ENCODE measurements at places on chromosomes 3 and 15. TPM values are rescaled to one million over a fixed set of nuclear protein-coding genes. Genes with fewer than 3 reads are reported as not detected.
A peak's percentile ranks its signal among the peaks of the same experiment; 100 is the strongest.

Gene NUP210
- 2.8 TPM for total RNA-seq

Gene HIGD2B
- total RNA-seq = not detected

Gene ACTR8
- 18.9 TPM for total RNA-seq

Gene SMCO1
- not detected for total RNA-seq

Gene DNAJA4
- 20.2 TPM for total RNA-seq

Gene SLC28A2
- total RNA-seq = not detected

Gene RGMA
- total RNA-seq = 50.3 TPM

DNA sequence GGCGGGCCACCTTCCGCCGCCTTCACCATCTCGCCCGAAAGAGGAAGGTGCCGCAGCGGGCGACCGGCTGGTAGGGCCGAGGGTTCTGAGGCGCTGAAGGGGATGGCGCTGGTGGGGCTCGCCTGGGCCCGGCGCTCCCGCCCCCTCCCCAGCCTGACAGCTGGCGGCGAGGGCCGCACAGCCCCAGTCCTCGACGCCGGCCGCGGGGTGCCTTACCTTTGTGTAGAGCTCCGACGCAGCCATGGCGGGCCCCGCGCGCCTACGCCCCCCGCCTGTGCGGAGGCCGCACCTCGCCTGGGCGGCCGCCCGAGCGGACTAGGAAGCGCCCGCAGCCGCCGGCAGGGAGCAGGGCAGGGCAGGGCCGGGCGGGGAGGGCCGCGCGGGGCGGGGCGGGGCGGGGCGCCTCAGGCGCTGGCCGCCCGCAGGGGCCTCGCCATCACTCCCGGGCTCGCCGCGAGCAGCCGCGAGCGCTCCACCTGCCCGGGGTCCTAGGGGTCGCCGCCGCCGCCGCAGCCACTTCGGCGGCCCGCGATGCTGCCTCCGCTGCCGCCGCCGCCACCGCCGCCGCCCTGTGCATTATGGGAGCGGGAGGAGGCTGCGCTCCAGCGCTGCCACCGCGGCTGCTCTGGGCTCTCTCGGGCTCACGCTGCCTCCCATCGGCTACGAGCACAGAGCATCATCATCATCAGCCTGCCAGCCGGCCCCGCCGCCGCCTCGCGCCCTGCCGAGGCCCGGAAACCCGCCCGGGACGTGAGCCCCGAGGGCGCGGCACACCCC is at the start of gene MYO5A:
Gene MYO5A (minus strand): TSS at position 317 of the 777 bp plus-strand sequence. CDS start 74 bp downstream, at position 243.
- peak; percentile 89 for DNase-seq

- no peak for DNase-seq
Observed at GRCh38 chr3:11726146-11726545, 82.4 kb upstream of the VGLL4 start.

DNA sequence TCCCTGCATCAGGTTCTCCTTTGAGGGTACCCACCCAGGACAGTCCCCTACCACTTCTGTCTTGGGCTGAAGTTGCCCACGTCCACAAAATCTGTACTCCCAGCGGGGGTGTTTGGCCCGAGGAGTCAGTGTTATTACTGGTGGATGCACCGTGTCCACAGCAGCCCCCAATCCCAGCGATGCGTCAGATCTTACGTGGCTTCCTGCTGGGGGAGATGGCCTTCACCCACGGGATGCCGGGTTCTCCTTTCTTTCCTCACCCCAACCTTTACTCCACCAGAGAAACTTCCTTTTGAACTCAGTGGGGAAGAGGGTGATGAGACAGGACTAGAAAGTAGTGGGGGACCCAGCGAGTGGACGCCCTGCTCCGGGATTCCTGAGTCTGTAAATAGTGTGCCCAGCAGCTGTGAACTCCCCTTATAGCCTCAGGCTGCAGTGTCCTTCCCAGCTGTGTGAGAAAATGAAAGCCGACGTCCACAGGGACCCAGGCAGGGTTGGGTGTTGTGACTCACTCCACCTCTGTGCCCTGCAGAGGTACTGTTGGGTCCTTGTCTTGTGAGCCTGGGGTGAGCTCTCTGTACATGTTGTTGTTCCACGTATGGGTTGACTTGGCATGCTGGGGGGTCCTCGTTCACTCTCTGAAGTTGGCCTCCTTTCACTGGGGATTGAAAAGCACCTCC is 31.5 kb downstream of the CRTAP start:
- DNase-seq = no peak

DNA sequence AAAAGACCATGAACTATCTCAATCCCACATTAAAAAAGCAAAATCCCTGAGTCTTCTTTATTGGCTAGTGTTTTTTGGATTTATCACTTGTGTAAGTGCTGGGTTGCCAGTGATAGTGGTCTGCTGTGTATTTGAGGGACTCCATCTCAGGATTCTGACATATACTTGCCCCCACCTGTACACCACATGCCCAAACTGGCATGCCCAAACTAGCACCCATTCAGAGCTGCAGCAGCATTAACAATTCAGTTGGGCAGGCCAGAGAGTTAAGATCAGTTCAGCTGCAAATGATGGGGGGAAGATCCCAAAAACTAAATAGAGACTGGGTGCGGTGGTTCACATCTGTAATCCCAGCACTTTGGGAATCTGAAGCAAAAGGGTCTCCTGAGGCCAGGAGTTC is 6.3 kb upstream of the TIPIN start:
- no peak for DNase-seq

DNA sequence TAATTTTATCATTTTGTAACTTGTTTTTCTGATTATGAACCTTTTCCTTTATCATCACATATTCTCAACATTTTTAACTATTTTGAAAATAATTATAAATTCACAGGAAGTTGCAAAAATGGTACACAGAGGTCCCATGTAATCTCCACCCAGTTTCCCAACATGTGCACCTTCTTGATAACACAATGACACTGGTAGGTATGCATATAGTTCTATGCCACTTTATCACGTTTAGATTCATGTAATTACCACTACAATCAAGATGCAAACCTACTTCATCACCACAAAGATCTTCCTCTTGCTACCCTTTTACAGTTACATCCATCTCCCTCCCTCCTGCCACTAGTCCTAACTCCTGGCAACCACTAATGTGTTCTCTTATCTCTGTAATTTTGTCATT is 413.9 kb downstream of the SHQ1 start:
- no peak for DNase-seq

DNA sequence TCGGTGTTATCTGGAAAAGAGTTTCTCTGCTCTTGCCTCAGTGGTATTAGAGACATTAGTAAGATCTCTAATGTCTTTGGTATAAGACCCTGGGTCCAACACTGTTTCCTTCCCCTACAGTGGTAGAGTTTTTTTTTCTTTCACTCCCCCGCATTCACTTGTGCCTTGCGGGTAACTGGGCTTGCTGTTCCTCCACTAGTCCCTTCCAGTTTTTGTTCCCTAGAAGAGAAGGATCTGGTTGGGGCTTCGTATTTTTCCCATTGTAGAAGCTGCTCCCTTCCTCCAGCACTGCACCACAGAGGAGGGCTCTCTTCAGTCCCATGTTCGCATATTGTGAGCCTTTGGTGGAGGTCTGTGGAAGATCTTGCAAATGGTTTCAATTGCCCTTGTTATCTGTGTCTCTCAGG is 13.7 kb downstream of the CTDSPL2 start:
- no peak for DNase-seq

- no peak for DNase-seq
Observed at GRCh38 chr15:64912379-64913325, 950 bp downstream of the ANKDD1A start.

GRCh38 chr15:55741833-55742497 is 987 bp downstream of the PRTG start:
- DNase-seq = no peak

GRCh38 chr3:17133632-17134545 is 249.1 kb downstream of the PLCL2 start:
- DNase-seq = no peak

GRCh38 chr3:188051801-188052168 is 102.2 kb upstream of the LPP start:
- DNase-seq = peak; percentile 75

- peak; percentile 45 for DNase-seq
Observed at GRCh38 chr15:65258375-65259262, 28.1 kb downstream of the PARP16 start.

DNA sequence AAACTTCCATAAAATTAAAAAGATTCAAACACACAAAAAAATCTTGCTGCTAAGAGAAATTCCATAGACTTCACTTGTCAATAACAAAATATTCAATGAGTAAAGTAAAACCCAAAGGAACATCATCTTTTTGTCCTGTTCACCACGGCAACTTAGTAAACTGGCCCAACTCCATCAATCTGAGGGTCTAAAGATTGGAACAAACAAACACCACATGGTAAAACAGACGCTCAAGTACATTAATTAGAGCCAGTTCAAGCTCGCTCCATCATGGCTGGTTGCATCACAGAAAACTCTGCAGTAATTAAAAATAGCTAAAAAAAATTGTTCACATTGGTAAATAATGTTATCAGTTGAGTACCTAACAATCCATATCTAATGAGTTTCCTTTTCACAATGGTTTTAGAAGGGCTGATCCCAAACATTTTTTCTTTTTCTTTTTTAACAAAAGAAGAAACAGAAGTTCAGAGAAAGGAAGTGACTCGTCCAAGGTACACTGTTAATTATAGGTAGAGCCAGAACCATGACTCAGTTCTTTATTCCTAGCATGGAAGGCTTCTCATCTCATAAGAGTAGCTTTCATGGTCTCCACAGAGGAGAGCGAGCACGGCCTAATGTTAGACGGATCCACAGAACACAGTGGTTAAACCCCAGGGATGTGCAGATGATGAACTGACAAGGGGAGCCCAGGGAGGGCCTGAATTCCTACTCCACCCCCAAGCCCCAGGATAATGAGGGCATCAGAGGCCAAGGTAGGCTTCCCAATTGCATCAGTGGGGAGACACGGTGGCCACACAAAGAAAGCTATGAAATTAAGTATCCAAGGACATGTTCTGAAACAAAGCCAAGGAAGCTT is 79.2 kb upstream of the ARHGEF3 start:
- no peak for DNase-seq

DNA sequence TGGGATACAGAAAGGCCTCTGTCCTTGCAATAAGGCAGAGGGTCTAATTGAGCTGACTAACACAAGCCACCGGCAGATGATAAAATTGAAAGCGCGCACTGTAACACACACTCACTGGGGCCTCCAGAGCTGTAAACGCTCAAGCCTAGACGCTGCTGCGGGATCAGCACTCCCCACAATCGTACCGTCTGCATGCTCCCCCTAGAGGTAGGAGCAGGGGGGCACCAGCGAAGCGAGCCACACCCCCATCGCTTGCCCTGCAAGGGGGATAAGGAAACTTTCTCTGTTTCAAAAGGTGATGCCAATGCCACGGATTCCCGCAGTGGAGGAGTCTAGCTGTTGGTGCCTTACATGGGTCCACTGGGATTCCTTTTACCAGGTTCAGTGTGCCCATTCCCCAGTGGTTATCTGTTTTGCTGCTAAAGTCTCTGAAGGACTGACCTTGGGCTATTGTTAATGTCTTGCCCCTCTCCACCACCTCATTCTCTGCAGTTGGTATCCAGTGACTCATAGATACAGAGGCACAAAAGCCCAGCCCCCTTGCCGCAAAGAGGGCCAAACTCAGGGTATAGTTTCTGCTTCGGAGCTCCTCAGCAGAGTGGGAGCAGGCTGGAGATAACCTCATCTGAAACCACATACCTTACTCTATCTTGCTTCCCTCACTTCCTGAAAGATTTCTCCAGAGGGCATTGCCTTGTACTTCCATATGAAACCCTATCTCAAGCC is 139.3 kb upstream of the KBTBD8 start:
- no peak for DNase-seq

DNA sequence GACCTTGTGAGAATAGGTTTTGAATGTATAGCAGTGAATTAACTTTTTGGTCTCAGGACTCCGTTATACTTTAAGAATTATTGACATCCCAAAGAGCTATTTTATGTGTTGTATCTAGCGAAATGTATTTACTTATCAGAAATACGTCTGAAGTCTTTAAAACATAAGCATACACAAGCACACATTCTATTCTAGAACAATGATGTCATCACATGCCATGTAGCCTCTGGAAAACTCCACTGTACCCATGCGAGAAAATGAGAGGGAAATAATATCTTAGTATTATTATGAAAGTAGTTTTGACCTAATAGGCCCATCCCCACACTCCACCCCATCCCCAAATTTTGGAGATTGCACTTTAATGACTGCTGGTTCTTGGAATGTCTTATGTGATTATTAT is 1.5 kb downstream of the POLR2M start:
- DNase-seq = no peak

DNA sequence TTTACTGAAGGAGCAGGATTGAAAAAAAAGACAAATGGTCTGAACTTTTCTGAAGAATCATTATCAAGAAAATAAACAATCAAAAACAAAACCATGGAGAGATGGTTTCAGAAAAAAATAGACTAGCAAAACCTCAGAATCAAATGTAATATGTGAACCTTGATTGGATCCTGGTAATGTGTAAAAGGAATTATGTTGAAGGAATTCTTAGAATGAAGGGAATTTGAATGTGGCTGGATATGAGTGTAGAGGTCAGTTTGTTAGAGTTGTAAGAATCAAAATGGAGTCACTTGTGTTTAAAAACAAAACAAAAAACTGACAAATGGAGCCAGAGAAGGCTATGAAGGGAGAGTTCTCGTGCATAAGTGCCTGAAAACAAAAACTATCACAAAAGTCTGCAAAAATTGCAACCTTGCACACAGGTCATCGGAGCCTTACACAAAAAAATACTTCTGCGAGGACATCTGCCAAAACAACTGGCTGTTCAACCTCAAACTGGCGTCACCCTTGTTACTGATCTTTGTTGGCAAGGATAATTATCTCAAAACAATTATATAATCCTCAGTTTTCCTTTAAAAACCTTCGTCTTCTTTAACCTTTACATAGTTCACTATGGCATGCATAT is 19.1 kb upstream of the ATP13A3 start:
- no peak for DNase-seq
